ENCODE measurements at places on chromosomes 4 and X.

DNA sequence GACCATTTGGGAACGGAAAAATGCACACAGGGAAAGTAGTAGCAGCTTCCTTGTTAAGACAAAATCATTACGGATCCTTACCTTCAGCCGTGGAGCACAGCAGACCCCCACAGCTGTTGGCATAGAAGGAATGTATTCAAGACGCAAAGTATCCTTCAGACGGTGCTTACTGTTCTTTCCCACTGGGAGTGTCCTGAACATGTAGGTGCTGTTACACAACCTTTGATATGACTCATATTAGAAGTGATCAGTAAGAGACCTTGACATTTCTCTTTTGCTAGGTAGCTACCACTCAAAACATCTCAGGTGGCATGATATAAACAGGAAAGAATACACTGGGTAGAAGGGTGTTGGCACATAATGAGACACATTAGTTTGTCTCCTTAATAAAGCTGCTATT, 154.0 kb upstream of the FMR1 start:
- DNase-seq, result no peak

DNA sequence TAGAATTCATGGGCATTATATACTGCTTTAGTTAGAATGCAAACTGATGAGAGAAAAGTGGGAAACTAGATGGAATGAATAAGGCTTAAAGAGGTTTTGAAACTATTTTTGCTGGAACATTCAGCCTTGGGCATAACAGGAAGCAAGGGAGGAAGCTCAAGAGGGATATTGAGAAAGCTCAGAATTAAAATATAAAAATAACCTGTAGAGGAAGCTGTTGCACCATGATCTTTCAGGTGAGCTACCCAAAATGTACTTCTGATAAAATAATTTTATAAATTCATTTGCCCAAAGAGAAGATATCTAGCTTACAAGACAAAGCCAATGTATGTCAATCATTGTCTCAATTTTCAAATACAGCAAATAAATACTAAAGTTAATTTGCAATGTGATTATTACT, 11.3 kb downstream of the GC start:
- no peak for DNase-seq

- DNase-seq, result no peak
Measured at GRCh38 chr4:150079081-150079581, 886 bp downstream of the DCLK2 start.

DNA sequence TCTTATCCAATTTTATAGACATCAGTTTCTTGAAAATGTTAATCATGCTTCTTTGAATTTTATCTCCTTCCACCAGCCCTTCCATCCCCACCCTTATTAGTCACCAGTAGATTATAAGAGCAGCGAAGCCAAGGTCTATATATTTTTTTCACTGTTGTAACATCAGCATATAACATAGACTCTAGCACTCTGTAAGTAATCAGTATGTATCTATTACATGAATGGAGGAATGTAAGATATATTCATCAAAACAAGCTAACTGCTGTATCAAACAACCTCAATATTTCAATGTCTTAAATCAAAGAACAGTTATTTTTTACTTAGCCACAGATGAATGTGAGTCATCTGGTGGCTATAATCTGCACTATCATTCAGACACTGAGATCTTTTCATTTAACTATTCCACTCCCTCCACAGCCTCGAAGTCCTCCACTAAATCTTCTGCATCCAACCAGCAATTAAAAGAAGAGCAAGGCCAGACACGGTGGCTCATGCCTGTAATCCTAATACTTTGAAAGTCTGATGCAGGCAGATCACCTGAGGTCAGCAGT, 178.9 kb downstream of the CENPC start:
- DNase-seq, result no peak

DNA sequence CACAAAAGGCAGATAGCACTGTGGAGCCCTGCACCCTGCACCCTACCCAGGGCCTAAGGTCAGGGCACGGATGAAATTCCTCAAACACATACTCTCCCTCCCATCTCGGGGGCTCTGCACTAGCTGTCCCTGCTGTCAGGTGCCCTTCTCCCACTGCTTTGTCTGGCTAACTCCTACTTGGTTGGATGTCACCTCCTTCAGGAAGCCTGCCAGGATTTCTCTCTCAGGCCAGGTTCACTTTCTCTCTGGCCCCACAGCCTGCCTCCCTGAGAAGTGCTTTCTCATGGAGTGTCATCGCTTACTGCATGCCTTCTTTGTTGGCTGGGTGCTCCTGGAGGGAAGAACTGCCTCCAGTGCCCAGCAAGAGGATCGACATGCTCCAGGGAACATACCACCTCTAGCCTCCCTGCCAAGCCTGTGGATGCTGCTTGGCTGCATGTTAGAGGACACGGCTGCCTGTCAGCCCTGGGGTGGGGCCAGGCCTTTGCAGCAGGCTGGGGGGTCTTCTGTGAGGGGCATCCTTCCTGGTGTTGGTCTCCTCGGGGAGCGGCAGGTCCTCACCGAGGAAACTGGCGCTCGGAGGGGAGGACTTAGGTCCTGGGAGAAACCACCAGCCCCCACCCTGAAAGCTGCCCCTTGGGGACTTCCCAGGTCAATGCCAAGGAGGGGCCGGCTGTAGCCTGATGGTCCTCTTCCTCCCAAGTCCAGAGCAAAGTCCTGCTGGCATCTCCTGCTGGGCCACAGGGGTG, 15.0 kb downstream of the ABLIM2 start:
- no peak for DNase-seq

- DNase-seq, result no peak
Measured at GRCh38 chrX:112851161-112851779, 10.6 kb upstream of the AMOT start.

DNA sequence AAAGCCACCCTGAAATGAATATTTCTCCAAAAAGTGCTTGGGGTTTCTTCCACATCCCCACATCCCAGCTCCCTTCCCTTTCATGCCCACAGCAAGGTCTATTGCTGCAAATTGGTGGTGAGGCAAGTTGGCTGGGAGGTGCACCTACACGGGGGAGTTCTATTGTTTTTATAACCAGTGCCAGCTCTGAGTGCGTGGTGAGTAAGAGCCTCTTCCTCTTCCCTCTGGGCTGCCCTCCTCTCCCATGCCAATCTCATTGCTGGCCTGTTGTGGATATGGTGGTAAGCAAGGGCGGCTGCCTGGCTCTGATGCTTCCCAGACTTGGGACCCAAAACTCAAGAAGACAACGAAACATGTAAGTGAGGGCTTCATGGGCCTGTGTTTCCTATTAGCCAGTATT, 204.3 kb downstream of the SHROOM3 start:
- DNase-seq, result no peak

GRCh38 chrX:132909643-132910042, 48.8 kb downstream of the HS6ST2 start:
- no peak for DNase-seq

- DNase-seq, result no peak
Measured at GRCh38 chr4:159308566-159309340, 205.9 kb downstream of the RAPGEF2 start.

DNA sequence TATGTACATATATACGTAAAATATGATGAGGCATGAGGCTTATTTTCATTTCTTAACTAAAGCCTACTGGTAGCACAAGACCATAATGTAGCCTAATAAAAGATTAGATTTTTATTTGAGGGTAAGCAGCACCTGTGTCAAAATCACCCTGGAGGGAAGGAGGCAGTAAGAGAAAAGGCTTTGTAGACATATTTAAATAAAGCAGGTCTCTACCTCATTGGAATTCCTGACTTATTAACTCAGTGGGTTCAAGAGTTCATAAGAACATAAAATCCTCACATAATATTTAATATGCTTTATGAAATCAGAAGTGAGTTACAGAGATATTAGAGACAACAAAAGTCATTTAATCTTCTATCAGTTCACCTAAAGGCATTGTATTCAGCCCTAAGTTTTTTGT, 261.6 kb upstream of the ANKRD50 start:
- no peak for DNase-seq

DNA sequence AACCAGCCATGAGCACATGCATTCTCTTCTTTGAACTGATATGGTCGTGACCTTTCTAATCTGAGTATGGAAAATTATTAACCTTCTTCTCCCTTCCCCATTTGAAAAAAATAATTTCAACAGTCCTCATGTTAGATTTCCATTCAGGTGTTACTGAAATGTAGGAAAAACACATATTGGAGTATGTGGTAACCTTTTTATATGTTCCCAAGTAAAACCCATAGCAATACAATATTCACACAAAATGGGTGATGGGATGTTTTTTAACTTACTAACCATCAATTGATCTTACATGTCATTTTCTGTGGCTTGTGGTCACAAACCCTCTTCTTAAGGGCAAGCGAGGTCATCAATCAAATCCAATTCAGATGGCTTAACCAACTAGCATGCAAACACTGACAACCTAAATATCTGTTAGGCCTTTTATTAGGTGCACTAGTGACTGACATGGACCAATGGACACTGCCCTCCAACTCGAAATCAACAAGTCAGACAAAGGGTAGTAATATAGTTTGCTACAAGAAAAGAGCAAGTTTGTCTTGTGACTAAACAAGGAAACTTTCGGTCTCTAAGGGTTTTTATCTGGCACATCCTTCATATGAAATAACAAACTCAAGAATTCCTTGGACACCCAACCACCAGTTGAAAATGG, 74.3 kb downstream of the CAMK2D start:
- DNase-seq, result no peak

GRCh38 chrX:3177851-3178250, 136.6 kb downstream of the ARSF start:
- no peak for DNase-seq

DNA sequence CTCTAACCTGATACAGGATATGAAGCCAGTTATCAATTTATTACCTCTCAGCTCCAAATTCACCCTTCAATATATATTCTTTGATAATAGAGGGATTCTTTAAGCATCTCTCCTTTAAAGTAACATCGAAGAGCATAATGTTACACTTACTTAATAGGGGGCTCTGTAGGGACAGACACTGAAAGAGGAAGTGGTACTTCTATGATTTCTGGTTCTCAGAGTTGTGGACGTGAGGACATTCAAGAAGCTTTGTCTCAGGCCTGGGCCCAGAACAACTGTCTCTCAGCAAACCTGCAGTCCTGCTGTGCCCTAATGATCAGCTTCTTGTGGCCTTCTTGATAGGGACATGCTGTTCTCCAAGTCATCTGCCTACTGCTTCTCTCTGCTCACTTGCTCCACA, 4.2 kb upstream of the ZXDB start:
- no peak for DNase-seq

Measured in C1 segment of cervical spinal cord (tissue), 14 donors.